ENCODE measurements at places on chromosomes 5 and 9. TPM values are rescaled to one million over a fixed set of nuclear protein-coding genes. Genes with fewer than 3 reads are reported as not detected.

ZNF454 gene
- total RNA-seq: not detected

- no peak for DNase-seq
- H3K36me3 ChIP-seq: no peaks in the 10 kb centered on the region
- H3K27me3 ChIP-seq: no peaks in the 10 kb centered on the region
- H3K4me1 ChIP-seq: no peaks in the 10 kb centered on the region
- H3K4me3 ChIP-seq: no peak overlapping the region
Measured at GRCh38 chr9:90726215-90726614, 75.4 kb upstream of the SYK start.

DNA sequence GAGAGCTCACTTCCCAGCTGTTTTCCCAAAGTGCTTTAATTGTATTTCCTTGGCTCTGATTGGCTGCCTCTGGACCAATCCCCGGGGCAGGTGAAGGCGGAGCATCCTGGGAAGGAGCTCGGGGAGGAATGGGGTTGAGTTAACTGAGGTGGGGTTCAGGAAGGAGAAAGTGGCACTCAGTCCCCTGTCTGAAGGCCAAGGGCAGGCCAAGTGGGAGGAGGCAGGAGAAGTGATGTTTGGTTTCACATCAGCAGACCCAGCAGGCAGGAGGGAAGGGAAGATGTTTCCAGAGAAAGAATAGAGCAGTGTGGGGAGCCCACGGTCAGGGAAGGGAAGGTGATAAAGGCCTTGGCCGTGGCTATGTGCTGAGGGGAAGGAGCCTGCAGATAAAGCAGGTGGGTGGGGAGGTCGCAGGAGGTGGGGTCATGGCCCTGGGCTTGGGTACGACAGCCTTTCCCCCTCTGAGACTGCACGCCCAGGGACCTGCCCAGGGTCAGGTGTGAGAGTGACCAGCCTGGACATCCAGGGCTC lies 3.1 kb downstream of the TSPAN17 start:
- peaks cover 33% of the 10 kb centered on the region for H3K4me1 ChIP-seq
- peaks cover 5% of the 10 kb centered on the region for H3K36me3 ChIP-seq
- no peaks in the 10 kb centered on the region for H3K27me3 ChIP-seq

GRCh38 chr9:17204611-17205152 lies 69.8 kb downstream of the CNTLN start:
- no peak overlapping the region for H3K27ac ChIP-seq
- DNase-seq: no peak
- no peaks in the 10 kb centered on the region for H3K4me1 ChIP-seq
- no peak overlapping the region for H3K4me3 ChIP-seq

All from HFFc6 (cell line).